ENCODE measurements at places on chromosomes 1 and 21.

DNA sequence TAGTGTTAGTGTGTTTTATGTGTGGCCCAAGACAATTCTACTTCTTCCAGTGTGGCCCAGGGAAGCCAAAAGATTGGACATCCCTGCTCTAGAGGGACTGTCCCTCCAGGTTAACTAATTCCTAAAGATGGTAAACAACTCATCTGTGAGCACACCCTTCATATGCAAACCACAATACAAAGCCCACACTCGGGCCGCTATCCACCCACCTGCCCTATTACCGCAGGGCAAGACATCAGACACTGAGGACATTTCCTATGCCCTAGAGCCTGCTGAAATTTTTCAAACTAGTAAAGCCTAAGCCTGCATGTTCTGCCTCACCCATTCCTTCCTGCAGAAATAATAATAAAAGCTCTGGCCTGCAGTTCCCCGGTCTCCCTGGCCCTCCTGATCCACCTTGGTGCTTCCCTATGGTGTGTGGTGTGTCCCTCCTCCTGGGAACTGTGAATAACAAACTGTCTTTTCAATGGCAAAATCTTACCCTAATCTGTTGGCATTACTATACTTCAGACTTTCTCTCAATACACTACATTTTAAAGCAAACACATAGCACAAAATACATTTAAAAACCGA lies 39.3 kb upstream of the NTPCR start:
- no peak for DNase-seq

- DNase-seq = no peak
These were observed 76.8 kb downstream of the POU2F1 start for GRCh38 chr1:167297222-167298214.

DNA sequence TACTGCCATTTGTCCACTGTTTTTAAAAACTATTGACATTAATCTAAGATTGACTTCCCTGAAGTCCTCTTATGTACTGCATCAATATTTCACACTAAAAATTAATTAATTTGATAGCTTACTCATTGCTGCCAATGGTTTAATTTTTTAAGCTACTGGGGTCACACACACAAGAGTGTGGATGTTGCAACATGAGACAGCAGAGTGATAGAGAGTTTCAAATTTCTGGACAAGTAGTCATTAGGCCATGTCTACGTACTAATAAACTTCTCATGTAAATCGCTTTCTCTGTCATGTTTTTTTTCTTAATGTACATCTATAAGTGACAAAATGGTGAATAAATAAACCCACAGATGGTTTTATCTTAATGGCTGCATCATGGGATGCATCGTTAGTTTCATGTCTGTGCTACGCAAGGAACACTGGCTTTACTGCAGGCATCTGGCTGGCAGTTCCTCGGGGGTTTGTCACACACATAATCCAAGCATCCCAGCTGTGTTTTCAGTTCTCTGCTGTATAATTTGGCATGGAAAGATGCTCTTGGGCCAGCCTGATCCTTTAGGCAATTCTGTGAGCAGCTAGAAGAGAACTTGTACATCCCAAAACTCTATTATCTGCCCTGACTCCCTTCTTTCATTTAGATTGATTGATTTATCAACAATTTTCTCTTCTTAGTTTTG lies 16.4 kb upstream of the CHODL start:
- no peak for DNase-seq

DNA sequence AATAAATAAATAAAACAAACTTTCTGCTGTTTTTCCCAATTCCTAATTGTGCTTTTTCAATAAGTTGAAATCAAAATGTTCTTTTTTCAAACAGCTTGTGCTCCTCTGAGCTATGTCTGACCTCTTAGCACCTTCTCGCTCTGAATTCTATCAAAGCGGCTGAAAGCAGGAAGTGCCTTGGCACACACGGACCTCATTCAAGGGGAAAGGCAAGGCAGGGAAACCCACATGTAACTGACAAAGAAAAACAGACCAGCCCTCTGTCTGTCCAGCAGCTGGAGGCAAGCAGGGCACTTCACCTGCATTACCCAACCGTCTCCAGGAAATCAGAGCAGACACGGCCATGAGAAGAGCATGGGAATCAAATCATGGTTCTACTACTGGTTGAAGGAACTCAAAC lies 56.7 kb downstream of the PLPP3 start:
- DNase-seq = no peak

- DNase-seq = no peak
These were observed 31.5 kb downstream of the RGS7 start for GRCh38 chr1:241325456-241325855.

DNA sequence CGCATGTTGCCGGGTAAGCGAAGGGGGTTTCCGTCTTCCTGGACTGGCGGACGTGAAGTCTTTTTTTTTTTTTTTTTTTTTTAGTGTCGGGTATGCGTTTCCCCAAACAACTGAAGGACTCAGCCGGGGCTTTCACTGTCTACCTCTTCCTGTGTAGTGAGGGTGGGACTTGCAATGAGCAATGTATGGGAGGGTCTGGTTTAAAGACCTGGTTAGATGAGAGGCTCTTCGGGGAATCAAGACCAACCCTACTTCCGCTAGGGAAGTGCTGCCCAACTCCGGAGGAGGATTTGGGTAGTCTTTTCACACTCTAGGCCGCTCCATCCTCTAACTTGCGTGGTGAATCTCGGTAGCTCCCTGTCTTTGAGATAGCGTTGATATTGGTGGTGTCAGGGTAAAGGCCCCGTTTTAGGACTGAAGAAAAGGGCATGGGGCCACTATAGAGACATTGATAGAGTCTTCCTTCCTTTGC lies 754 bp downstream of the PRRC2C start:
- DNase-seq = no peak

DNA sequence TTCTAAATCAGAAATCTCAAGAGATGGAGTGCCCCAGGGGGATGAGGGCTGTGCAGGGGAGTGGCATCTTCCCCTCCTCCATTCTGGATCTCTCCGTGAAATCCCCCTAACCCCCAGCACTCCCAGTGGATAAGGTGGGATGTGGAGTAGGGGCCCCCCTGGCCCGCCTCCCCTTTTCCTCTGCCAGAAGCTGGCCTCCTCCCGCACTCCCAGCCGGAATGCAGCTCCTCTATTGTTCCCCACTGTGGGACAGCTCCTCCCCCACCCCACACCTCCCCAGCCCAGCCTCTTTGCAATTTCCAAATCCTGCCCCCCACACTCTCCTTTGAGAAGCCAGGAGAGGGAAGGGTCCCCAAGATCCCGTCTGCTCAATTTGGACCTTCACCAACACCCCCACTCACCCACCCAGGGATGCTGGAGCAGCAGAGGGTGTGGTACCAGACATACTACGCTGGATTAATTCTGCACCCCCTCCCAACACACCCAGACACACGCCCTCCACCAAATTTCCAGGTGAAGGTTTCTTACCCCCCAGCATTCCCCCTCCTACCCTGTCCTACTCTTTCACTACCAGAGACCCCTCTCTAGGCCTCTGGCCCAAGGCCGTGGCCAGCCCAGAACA lies 1.9 kb downstream of the MEX3A start:
- DNase-seq = no peak

DNA sequence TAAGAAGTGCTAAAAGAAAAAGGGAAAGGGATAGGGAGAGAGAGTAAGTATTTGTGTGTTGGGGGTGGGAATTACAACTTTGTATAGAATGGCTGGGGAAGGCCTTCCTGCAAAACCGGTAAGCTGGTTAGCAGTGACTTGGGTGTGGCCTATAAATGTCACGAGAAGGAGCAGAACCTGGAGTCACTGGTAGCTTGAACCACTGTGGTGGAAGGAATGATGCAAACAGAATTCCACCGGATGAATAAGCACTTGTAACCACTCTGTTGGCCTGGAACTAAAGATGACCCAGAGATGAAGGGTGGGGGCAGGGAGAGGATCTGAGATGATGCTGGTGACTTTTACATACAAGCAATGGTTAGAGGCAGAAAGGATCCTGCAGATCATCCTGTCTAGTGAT lies 8.9 kb downstream of the XKR8 start:
- DNase-seq = no peak

- no peak for DNase-seq
These were observed 5.1 kb downstream of the DCST1 start for GRCh38 chr1:155038602-155039307.

DNA sequence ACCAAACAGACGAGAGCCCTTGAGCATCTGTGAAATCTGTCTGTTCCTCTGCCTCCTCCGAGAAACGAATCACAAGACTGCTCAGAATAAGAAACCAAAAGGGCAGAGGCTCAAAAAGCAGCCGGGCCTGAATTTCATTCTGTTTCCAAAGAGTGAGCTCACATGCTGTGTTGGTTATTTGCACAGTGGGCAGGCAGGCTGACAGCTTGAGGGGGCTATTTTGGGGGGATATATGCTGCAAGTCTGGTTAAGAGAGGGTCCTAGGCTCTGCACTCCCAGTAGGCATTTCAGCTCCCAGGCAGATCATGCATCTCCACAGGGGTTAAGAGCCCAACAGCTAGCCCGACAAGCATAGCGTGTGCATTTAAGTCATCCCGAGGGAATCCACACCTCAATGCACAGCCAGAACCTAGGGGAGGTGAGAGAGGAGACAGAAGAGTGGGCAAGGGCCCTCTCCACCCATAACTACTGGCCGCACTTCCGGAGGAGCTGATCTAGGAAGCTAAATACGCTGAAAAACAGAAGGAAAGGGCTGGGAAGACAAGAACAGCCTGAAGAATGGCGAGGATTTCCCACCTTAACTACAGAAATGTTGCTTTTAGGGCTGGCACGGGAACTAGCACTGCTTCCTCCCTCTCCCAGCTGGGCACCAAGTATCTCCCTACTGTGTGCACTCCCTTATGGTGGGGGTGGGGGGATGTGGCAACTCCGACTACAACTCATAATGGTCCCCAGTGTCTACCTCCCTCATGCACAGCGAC lies 3.7 kb downstream of the PGBD5 start:
- peak; percentile 32 for DNase-seq

GRCh38 chr1:150621497-150622302 lies 7.7 kb downstream of the ENSA start:
- DNase-seq = no peak

- no peak for DNase-seq
These were observed 34.9 kb downstream of the GPR3 start for GRCh38 chr1:27427329-27427728.

DNA sequence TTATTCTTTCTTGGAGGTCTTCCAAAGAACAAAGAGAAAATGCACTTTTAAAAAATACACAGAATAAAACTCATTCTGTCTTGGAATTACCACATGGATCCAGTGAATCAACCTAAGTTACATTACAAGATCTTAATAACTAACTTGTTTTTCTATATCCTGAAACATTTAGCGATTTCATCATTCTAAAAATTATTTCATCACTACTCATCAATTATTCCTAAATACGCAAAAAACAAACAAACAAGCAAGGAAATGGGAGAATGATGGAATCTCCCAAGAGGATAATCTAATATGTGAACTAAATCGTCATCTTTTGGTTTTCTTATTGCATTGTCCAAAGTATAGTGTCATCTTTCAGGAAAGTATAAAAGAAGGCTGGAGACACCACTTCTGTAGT lies 38.5 kb upstream of the GNG4 start:
- no peak for DNase-seq

DNA sequence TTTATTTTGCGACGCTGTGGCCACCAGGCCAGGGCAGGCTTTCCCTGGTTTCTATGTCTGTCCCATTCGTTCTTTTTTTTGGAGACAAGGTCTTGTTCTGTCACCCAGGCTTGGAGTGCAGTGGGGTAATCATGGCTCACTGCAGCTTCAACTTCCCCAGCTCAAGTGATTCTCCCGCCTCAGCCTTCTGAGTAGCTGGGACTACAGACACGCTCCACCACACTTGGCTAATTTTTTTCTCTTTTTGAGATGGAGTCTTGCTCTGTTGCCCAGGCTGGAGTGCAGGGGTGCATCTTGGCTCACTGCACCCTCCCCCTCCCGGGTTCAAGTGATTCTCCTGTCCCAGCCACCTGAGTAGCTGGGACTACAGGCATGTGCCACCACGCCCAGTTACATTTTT lies 43.4 kb upstream of the WNT4 start:
- no peak for DNase-seq

DNA sequence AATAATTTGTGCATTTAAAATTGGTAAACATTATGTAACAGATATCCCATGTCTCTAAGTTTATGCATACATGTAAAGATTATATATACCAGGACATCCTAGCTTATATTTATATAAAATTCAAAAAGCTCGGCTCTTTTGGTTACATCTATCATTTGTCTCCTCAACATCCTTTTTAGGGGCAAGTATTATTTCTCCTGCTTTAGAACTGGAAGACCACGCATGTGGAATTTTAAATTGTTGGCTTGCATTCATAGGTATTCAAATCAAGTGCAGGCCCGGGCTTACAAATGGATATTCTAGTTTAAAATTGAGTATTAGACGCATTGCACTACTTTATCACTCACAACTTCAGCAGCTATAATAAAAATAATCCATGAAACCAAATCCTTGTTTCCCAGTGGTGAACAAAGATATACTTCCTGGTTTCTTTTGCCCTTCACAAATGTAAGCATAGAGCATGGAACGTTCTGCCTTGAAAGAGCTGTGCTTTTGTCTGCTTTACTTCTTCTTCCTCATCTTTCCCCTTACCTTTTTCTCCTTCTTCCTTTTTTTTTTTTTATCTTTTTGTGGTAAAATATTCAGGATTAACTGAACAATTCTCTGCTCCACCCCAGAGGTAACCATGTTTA lies 57.1 kb downstream of the DDAH1 start:
- DNase-seq = no peak

DNA sequence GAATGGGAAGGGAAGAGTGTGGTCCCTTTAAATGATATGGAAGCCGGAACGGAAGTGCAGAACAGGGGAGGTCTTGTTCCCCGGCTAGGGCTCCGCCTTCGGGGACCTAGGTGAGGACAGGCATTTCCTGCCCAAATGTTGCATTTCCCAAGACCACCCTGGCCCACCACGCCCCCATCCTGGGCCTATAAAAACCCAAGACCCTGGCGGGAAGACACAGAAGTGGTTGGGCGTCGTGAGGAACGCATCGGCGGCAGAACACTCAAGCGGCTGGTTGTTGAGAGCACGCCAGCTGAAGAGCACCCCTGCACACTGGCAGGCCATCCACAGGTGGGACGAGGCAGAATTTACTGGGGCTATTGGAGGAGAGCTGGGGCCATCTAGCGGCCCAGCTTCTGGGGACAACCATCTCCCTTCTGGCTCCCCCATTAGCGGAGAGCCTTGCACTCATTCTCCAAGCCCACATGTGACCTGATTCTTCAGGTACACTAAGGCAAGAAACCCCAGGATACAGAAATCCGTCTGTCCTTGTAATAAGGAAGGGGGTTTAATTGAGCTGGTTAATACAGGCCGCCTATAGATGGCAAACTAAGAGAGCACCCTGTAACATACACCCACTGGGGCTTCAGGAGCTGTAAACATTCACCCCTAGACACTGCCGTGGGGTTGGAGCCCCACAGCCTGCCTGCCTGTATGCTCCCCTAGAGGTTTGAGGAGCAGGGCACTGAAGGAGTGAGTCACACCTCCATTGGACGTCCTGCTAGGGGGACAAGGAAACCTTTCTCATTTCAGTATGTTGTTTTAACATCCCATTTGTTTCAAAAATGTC lies 1327.9 kb downstream of the BRINP3 start:
- DNase-seq = no peak

DNA sequence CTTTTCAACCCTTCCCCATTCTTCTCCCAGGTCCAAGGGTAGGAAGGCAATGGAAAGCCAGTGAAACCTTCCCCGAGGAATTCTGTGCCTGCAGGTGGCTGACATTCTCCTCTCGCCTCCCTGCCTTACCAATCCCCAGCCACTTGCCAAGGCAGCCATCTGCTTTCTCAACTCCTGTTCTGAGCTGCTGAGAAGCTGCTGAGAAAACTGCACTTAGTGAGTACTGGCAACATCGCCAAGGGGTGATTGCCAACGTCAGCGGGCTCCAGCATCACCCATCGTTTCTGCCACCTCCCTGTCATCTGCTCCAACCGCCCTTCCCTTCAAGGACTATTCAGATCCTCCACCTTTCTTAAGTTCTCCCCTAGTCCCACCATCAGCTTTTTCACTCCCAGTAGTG lies 106.0 kb downstream of the PTPRU start:
- no peak for DNase-seq

GRCh38 chr21:39670701-39671100 lies 58.0 kb downstream of the B3GALT5 start:
- no peak for DNase-seq

Measured in NCI-H2107 (cell line).